CD4-positive, alpha-beta T cell treated with Interleukin-6 for 4 hours (primary cell): ENCODE measurements at places on chromosomes 5 and 9.

DNA sequence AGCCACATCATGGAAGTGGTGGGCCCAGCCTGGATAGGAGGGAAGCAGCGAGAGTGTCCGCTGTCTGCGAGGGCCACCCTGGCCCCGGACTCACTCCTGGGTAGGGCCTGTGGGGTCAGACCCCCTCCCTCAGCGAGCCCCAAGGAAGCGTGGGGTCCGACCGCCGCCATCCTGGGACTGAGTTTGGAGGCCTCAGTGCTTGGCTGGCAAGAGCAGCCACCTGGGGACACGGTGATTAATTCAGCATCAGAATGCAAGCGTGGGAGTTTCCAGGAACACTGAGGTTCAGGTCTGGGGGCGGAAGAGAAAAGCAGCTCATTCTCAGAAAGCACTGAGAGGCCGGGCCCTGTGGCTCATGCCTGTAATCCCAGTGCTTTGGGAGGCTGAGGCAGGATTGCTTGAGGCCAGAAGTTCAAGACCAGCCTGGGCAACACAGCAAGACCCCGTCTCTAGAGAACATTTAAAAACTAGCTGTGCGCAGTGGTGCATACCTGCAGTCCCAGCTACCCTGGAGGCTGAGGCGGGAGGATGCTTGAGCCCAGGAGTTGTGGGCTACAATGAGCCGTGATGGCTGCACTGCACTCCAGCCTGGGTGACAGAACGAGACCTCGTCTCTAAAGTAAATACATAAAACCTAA is 18.3 kb upstream of the CAMSAP1 start:
- no peak for DNase-seq

DNA sequence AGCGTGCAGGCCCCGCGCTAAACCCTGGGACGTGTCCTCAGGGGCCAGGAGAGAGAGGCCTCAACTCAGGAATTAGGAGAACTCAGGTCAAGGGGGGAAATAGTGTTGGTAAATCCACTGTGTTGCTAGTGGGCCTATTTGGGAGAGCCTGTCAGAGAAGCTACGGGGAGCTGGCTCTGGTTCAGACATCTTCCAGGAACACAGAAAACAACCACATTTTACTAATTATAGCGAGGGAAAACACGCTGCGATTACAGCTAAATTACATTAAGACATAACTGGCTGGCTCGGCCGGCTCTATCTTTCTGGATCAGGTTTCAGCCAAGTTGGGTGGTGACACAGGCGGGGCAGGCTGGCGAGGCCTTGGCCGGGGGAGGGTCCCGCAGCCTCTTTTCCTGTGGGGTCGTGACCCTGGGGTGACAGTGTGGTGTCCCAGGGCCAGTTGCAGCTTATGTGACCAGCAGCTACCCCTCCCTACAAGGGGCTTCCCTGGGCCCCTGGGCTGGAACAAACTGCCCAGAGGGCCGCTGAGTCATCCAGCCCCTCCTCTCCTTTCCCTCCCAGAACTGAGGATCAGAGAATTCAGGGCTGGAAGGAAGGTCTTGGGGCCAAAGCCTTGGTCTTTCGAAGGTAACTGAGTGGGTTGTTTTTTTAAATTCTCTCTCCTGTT is 75.1 kb downstream of the FGF18 start:
- DNase-seq: no peak

DNA sequence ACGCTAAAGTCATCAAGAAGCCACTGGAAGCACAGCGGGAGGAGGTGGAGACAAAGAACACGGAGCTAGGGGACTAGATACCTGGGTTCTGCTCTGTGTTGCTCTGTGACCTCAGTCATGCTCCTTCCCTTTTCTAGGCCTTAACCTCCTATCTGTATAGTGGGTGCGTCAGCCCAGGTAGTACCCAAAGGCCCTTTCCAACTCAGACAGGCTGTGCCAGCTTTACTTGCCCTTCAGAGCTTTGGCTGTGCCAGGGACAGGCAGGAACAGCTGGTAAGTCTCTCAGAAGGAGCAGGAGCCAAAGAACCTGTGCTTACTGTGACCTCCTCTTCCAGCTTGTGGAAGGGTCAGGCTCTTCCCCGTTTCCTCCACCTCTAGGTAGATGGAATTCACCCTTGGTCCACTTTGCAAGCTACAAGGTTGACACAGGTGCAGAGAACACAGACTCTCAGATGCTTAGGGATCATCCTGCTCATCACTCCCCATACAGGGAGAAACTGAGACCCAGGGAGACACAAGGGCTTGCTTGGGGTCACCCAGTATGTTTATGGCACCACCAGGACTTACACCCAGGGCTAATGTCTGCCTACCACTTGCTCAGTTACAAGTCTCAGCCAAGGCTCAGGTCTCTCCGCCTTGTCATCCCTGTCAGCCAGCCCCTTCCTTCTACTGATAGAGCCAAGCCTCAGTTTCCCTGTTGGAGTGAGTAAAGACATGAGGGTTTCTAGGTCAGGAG is 1.7 kb downstream of the CCDC69 start:
- DNase-seq: peak; percentile 40

DNA sequence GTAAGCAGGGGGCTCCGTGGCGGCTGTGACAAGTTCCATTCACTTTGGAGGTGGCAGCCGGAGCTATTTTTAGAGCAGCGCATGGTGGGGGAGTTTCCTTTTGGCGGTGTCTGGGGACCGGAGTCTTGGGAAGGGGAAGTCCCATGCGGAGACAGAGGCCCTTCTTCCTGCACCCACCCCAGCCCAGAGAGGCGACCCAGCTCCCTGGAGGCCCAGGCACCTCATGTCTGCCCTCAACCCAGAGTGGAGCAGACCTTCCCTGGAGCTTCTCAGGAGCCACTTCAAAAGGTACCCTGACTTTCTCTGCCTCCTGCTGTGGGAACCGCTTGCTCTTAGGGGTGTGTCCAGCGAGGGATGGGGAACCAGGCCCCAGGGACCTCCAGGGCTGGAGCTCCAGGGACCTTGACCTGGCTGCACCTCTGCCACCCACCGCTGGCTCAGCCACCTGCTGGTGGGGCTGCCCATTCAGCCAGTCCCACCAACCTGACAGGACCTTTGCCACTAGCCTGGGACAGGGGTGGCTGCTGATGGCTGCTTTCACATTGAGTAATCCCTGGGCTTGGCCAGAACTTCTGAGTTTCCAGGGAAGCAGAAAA is 34.1 kb downstream of the NEK6 start:
- DNase-seq: no peak

GRCh38 chr5:150540615-150541396 is 32.9 kb downstream of the NDST1 start:
- DNase-seq: no peak

GRCh38 chr5:110478895-110479294 is 247.6 kb downstream of the TMEM232 start:
- DNase-seq: no peak

GRCh38 chr9:6926436-6926835 is 168.7 kb downstream of the KDM4C start:
- no peak for DNase-seq

DNA sequence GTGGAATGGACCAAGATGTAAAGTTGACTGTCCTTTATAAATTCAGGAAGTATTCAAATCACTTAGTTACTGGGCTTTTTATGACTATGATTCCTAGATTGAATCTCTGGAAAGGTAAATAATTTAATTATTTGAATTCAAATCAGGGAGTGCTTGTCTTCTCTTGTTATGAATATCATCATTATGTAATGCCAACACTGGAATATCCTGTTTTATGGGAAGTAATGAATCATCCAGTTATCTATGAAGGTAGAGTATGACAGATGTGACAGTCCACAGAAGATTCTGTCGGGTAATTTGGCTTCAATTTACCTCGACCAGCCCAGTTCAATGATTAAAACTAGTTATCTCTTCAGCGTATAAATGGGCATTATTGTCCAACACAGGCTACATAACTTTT is 141.0 kb upstream of the NUDT12 start:
- DNase-seq: no peak

DNA sequence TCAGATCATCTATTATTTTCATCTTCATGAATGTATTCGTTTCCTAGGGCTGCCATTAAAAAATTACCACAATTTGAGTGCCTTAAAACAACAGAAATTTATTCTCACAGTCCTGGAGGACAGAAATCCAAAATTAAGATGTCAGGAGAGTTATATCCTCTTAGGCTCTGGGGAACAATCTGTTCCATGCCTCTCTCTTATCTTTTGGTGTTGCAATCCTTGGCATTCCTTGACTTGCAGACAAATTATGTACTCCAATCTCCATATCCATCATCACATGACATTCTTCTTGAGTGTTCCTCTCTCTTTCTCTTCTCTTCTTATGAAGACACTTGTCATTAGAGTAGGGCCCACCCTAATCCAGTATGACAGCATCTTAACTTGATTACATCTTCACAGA is 339.4 kb downstream of the EFNA5 start:
- DNase-seq: no peak

- DNase-seq: no peak
Observed at GRCh38 chr5:67774267-67774552, 441.3 kb upstream of the PIK3R1 start.

DNA sequence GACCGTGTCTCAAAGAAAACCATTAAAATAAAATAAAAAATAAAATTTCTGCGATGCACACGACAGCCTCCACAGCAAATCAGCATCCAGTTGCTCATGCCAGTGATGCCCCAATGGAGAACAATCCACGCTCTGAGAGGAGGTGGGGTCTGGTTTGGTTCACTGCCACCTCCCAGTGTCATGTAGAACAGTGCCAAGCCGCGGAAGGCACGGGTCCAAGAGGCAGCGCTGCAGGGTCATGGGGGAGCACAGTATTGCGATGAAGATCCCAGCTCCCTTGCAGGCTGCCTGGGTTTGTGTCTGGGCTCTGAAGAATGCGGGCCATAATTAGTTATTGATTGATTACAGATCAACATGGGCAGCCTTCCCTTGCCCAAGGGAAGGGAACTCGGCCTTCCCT is 6.1 kb upstream of the CACFD1 start:
- no peak for DNase-seq

- no peak for DNase-seq
Observed at GRCh38 chr5:146388386-146388785, 49.7 kb downstream of the POU4F3 start.

DNA sequence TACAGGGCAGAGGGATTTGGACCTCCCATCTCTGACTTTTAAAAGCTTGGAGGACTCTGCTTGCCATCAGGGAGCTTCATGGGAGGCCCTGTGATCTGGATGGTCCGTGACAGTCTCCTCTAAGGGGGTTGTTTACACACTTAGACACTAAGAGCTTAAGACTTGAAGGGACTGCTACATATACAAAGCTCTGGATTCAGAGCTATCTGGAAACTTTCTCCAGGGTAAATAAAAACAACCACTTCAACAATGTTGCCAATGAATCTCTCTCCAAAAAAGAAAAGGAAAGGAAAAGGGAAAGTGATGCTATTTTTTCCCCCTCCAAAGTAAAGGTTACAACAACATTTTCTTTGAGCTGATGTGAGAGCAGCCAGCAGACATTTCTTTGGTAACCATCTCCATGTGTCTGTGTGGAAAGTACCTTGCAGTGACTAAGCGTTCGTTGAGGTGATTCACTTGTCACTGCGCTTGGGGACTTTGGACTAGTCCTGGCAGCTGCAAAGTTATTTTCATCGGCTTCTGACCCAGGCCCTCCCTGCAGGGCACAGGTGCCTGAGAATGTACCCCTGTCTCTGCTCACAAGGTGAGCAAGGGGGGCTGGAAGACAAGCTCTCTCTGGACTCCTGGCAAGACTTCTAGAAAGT is 262.1 kb upstream of the KLF4 start:
- DNase-seq: no peak

DNA sequence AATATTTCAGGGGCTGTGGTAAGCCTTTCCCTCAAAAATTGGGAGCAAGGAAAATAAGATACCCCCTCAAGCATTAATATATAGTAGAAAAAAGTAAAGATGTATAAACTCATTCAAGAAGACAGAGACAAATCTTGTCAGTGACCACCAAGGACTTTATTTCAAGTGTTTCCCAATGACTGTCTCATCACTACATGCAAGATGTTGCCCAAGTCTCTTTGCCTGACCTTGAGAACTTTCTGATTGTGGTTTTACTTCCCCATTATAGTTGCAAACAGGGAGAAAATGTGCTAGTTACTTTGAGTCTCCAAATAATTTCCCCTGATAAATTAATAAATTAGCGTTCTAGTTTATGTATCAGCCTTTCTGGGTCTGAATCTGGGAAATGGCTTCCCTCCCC is 4.0 kb upstream of the SLC46A2 start:
- no peak for DNase-seq

- peak; percentile 48 for DNase-seq
Observed at GRCh38 chr5:1105350-1106265, 6.3 kb downstream of the SLC12A7 start.

- peak; percentile 20 for DNase-seq
Observed at GRCh38 chr5:121949885-121950284, 11.9 kb upstream of the SRFBP1 start.

GRCh38 chr9:132703336-132703735 is 33.1 kb downstream of the GTF3C4 start:
- no peak for DNase-seq

GRCh38 chr9:121261107-121261460 is 6.9 kb upstream of the GSN start:
- no peak for DNase-seq

- DNase-seq: no peak
Observed at GRCh38 chr9:80188579-80188978, 616.8 kb downstream of the TLE4 start.

DNA sequence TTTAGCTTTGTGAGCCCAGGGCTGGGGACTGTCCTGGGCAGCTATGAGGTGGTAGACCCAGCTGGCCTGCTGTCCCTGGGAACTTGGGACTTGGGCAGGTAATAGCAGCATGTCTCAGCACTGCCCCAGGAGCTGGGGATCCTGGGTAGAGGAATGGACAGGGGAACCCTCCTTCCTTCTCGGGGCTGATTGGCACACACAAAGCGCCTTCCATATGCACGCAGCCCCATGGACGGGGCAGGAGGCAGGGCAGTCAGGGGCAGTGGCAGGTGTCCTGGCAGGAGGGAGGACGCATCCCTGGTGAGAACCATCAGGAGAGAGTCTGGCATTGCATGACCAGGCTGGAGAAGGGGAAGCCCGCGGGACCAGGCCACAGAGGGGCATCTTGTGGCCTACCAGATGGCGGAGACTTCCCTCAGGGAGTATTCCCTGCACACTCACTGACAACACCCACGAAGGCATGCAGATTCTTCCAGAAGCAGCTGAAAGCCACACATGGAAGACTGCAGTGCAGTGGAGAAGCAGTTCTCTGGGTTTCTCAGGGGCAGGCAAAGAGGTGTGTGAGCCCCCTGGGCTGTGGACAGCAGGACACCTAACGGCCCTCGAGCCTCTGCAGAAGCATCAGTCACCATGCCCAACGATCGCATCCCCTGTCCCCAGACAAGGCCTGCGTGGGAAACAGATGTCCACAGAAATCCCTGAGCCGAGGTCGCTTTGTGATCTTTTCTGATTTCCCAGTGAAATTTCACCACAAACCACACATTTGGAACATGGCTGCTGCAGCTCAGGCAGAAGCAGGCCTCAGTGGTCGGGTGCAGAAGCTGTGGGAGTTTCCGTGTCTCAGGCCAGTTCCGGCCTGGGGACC is 7.0 kb upstream of the NKD2 start:
- no peak for DNase-seq

DNA sequence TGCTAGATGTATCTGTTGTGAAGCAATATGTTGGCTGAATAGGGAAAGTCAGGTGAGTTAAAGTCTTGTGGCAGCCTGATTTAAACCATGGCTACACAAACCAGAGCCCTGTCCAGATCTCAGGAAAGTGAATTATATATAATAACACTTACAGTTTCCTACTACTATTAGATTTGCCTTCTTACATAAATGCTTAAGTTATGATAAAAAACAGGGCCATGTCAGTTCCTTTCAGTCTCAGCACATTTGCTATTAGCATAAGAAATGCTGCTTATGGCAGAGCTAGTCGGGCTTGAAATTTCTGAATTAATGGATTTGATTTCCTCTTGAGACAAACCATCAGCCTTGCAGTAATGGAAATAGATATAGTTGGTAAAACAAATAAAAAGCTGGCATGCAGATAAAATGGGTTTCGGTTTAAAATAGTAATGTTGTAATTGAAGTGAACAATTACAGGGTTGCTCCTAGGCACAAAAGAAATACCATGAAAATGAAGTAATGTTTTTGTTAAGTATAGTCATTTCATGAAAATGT is 664.2 kb upstream of the ZNF608 start:
- DNase-seq: no peak
